Eye (tissue), 1 donor: ENCODE measurements at places on chromosomes 7 and 10.

- DNase-seq, result no peak
These were observed 27.1 kb downstream of the PRF1 start for GRCh38 chr10:70575486-70575873.

GRCh38 chr7:70033226-70033625 lies 435.0 kb downstream of the AUTS2 start:
- no peak for DNase-seq

DNA sequence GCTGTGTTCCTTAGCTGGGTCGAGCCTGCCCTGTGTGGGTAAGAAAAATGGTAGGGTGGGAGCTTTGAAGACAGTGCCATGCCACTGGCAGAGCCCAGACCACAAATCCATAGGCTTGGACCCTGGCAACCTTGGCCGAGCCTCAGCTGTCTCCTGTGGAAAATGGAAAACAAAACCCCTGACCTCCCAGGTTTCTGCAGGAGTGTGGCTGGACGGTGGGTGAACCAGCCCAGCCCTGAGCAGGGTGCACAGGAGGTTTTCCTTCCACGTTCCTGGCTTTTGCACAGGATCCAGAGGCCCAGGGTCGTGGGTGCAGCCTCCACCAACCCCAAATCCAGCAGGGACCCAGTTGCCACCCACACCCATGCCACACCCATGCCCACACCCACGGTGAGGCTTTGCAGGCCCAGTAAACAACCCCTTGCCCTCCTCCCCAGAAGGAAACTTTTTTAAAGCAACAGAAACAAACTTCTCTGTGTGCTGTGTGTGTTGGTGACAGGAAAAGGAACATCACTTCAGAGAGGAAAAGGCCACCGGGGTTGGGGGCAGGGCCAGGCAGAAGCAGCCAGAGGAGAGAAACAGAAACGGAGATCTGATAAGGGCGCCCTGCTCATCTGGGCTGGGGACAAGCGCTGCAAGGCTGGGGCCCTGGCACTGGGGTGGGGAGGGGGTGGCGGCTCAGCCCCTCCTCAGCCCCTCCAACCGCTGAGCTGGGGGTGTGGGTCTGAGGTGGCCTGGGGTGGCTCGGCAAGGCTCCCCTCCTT lies 20.7 kb upstream of the ZMIZ1 start:
- DNase-seq, result no peak

GRCh38 chr7:5177060-5177459 lies 13.0 kb upstream of the WIPI2 start:
- DNase-seq, result peak; percentile 39

- DNase-seq, result no peak
These were observed 63.4 kb downstream of the MYL10 start for GRCh38 chr7:101565601-101566209.

DNA sequence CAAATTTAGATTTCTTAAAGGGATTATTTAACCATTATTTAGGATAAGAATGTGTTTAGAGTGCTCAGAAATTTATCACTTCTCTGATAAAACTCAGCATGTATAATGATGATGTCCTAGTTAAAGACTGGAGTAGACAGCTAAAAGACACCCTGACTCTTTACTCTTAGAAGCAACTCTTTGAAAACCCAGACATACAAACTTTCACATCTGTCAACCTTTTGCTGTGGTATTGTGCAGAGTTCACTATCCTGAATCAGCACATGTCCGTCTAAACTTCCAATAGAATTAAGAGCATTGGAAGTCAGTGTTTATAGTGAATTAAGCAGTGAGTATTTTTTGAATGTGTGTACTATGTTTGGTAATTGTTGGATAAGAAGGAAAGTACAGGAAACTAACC lies 24.9 kb downstream of the ZNRF2 start:
- no peak for DNase-seq

DNA sequence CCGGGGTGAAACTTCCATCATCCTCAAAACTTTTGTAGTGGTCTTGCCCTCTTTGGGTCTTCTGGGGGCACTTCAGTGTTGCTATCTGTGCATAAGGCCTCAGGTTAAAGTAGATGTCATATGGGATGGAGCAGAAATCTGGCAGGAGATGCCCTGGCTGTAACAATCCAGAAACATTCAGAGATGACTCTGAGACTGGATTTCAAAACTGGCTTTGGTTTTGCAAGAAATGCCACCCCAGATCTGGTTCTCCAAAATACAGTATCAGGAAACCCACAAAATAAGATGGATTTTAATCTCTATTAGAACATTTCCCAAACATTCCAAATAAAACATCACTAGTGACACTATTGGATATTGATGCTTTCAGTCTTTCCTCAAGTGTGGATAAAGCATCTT lies 191.5 kb downstream of the REEP3 start:
- DNase-seq, result no peak

- DNase-seq, result no peak
These were observed 2.6 kb downstream of the LUC7L2 start for GRCh38 chr7:139362302-139362701.

DNA sequence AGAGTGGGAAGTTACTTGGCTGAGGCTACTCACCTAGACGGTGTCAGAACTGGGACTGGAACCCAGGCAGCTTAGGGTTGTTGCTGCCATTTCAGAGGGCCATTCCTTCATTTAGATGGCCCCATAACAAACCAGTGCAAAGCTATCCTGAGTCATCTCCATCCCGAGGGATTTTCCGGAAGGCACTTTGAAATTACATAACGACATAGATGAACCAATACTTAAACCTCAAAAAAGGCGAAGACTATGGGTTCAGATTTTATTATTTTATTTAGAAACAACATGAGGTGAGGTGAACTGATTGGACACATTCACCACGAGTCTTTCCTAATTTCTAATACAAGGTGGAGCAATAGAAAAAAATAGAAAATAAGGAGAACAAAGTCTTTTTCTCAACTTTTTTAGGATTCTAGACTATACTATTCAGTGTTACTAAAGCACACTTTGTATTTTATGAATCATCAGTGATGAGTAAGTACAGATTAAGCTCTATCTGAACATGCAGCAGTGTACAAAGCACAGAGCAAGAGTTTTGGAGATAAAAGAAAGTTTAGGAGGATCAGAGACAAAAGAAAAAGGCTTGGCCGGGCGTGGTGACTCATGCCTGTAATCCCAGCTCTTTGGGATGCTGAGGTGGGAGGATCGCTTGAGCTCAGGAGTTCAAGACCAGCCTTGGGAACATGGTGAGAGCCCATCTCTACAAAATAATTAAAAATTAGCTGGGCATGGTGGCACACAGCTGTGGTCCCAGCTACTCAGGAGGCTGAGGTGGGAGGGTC lies 79.5 kb upstream of the SVIL start:
- no peak for DNase-seq

GRCh38 chr10:75502838-75503237 lies 71.4 kb downstream of the LRMDA start:
- DNase-seq, result no peak

- DNase-seq, result no peak
These were observed 1.3 kb upstream of the PIP start for GRCh38 chr7:143130541-143130940.

DNA sequence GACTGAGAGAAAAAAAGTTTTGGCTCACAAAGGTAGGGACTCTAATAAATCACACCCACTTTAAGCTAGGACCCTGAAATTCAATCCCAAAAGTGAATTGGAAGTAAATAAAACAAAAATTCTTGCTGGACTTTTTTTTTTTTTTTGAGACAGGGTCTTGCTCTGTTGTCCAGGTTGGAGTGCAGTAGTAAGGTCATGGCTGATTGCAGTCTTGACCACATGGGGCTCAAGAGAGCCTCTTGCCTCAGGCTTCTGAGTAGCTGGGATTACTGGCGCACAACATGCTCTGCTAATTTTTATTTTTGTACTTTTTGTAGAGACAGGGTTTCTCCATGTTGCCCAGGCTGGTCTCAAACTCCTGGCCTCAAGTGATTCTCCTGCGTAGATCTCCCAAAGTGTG lies 5.0 kb upstream of the LUC7L2 start:
- no peak for DNase-seq
